ENCODE measurements at places on chromosomes 13 and 19.

GRCh38 chr13:37652596-37652995 lies 54.0 kb upstream of the POSTN start:
- no peak for DNase-seq

GRCh38 chr13:26280295-26280694 lies 26.4 kb downstream of the CDK8 start:
- DNase-seq = no peak

- no peak for DNase-seq
Observed at GRCh38 chr13:52713894-52714293, 25.7 kb downstream of the CNMD start.

GRCh38 chr19:1214299-1214861 lies 8.8 kb downstream of the STK11 start:
- DNase-seq = no peak

- DNase-seq = no peak
Observed at GRCh38 chr13:46747031-46747820, 49.7 kb downstream of the ESD start.

GRCh38 chr13:105814902-105815250 lies 720.6 kb downstream of the EFNB2 start:
- DNase-seq = no peak

DNA sequence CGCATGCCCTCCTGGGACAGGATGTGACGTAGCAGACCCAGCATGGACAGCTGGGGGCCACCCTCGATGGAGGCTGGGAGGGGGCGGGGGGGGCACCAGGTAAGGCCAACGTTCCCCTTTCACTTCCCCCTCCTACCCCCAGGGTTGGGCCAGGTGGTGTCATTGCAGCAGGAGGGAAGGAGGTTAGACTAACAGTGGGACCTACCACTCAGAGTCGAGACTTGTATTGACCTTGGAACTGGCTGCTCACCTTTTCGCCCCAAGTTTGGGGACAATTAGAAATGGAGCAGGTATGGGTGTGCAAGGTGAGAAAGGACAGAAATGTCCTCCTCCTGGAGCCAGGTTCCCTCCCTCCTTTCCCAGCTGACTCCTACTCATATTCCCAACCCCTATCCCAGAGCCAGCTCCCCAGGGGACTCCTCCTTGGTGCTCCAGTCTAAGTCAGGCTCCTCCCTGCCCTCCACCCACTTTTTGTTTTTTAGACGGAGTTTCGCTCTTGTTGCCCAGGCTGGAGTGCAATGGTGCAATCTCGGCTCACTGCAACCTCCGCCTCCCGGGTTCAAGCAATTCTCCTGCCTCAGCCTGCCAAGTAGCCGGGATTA lies 8.6 kb upstream of the SLC25A41 start:
- DNase-seq = no peak

DNA sequence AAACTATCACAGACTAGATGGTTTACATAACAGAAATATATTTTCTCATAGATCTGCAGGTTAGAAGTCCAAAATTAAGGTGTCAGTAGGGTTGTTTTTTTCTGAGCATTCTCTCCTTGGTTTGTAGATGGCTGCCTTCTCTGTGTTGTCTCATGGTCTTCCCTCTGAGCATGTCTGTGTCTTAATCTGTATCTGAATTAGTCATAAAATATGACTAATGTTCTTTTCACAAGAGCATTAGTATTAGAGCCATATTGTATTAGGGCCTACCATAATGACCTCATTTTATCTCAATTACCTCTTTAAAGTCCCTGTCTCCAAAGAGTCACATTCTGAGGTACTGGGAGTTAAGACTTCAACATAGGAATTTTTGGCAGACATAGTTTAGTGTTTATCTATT lies 77.2 kb upstream of the OBI1 start:
- DNase-seq = no peak

- DNase-seq = no peak
Observed at GRCh38 chr13:23686948-23687347, 116.7 kb downstream of the TNFRSF19 start.

DNA sequence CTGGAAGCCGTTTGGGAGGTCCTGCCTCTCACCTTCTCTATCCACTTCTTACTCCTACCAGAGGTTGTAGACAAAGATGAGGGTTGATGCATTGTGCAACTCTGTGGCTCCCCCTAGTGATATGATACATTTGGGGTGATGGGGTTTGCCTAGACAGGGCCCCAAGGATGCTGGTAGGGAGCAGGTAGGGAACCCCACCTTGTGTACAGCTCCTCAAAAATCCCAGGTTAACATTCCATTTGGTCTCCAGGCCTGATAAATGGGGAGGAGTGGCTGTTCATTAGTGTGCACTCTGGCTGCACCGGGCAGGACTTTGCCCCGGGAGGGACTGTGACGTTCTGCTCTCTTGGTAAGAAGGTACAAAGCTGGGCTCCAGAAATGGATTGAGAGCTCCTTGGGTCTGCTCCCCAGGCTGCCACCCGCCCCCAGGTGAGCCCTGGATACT lies 19.2 kb downstream of the SIGLEC8 start:
- no peak for DNase-seq

- no peak for DNase-seq
Observed at GRCh38 chr13:40562975-40563349, 103.5 kb downstream of the FOXO1 start.

- DNase-seq = no peak
Observed at GRCh38 chr13:61500176-61500575, 84.5 kb upstream of the PCDH20 start.

- DNase-seq = no peak
Observed at GRCh38 chr13:70817576-70817975, 709.3 kb upstream of the KLHL1 start.

DNA sequence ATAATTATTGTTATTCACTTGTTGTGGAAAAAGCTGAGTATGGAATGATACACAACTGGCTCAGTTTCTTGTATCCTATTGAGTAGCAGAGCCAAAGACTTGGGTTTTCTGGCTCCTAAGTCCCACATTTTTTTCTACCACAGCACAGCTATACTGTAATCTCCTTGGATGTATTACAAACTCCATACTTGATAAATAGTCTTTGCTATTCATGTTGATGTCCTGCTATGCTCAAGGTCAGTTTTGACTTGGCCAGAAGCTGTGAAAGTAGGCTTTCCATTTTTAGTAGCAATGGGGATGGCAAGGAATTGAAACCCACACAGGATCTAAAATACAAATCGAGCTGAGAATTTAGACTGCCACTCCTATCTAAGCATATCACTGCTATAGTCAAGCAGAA lies 79.1 kb downstream of the B3GLCT start:
- DNase-seq = no peak

DNA sequence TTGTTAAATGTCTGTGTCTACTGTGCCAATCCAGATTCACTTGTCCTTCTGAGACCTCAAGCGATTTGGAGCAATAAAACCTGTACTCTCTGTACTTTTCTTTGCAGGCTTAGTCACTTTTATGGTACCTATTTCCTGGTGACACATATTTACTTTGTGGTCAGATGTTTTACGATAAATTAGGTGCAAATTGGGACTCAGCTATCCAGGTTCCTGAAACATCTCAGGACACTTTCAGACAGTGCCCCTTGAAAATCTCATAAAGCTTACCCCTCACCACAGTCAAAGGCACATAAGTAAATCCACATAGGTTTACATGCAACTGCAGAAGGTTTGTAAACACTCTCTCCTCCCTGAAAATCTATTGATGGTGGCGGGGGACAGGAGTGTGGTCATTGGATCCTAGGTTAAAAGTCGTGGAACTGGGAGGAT lies 438.8 kb downstream of the EFNB2 start:
- no peak for DNase-seq

DNA sequence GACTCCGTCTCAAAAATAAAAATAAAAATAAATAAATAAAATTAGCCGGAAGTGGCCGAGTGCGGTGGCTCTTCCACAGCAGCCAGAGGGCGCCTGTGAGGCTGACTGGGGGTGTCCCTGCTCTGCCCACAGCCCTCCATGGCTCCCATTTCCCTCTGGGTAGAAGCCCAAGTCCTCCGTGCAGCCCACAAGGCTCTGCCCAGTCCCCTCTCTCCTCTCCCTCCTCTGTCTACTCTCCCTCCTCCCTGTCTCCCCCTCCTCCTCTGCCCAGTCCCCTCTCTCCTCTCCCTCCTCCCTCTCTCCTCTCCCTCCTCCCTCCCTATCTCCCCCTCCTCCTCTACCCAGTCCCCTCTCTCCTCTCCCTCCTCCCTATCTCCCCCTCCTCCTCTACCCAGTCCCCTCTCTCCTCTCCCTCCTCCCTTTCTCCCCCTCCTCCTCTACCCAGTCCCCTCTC lies 20.4 kb downstream of the MISP start:
- no peak for DNase-seq

- no peak for DNase-seq
Observed at GRCh38 chr19:1112268-1113029, 8.7 kb downstream of the GPX4 start.

GRCh38 chr19:14505488-14506239 lies 9.7 kb upstream of the GIPC1 start:
- no peak for DNase-seq

GRCh38 chr19:7500811-7501450 lies 12.1 kb upstream of the PEX11G start:
- peak; percentile 48 for DNase-seq

DNA sequence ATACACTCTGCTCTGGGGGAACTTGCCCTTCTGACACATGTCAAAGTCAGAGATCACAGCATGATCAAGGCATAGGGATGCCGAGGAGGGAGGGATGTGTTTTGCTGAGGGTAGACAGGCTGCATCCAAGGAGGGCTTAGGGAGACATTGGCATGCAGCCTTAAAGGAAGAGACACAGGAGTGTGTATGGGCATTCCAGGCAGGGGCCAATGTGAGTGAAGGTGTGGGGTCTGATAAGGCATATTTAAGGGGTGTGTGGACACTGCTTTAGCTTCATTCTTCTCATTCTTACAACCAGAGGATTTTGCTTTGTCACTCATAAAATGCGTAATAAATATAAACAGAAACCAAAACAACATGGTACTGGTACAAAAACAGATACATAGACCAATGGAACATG lies 193.4 kb downstream of the RGCC start:
- no peak for DNase-seq

GRCh38 chr13:36344886-36345437 lies 1.2 kb downstream of the SPART start:
- DNase-seq = no peak

DNA sequence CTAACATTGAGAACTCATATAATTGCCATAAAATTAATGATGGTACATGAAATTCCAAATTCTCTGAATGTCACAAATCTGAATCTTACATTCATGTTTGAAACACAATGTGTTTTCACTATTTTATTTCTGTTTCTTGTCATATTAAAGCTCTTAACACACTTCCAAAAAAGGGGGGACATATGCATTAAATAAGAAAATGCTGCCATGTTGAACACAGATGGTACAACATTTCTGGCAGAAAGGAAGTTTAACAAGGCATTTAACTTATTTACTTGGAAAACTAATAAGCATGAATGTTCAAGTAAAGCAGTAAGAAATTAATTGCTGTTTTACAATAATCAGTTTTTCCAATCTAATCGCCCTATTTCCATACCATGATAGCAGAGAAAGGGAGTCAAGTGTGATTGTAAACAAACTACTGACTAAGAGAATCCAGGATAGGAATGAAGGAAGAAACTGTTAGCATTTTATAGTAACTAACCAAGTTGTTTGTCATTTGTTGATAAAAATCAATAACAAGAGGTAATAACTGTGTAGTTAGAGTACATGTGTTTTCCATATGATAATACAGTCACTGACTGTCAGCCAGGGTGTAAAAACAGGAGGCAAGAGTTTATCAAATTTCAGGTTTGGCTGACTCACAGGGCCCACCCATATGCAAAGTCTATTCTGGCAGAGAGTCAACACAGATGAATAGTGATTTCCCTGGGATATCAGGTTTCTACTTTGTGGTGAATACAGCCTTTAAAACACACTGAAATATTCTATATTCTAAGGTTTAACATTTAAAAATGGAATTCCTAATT lies 5.7 kb upstream of the FOXO1 start:
- peak; percentile 38 for DNase-seq

- no peak for DNase-seq
Observed at GRCh38 chr19:498511-498891, 2.2 kb downstream of the MADCAM1 start.

- no peak for DNase-seq
Observed at GRCh38 chr19:8615024-8615423, 4.5 kb upstream of the ADAMTS10 start.

DNA sequence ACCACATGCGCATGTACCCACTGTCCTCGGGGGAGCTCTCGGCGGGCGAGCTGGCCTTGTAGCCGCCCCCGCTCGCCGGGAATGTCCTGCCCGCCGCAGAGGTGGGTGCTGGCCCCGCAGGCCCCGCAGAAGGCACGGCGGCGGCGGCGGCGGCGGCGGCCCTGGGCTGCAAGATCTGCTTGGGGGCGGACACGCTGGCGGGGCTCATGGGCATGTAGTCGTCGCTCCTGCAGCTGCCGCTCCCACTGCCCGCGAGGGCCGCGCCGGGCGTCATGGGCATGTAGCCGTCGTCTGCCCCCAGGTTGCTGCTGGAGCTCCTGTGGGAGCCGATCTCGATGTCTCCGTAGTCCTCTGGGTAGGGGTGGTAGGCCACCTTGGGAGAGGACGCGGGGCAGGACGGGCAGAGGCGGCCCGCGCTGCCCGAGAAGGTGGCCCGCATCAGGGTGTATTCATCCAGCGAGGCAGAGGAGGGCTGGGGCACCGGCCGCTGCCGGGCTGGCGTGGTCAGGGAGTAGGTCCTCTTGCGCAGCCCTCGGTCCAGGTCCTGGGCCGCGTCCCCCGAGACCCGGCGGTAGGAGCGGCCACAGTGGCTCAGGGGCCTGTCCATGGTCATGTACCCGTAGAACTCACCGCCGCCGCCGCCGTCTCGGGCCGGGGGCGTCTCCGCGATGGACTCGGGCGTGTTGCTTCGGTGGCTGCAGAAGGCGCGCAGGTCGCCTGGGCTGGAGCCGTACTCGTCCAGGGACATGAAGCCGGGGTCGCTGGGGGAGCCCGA lies 2.4 kb downstream of the IRS2 start:
- DNase-seq = no peak

- DNase-seq = no peak
Observed at GRCh38 chr19:47190167-47190727, 40.8 kb downstream of the BBC3 start.

DNA sequence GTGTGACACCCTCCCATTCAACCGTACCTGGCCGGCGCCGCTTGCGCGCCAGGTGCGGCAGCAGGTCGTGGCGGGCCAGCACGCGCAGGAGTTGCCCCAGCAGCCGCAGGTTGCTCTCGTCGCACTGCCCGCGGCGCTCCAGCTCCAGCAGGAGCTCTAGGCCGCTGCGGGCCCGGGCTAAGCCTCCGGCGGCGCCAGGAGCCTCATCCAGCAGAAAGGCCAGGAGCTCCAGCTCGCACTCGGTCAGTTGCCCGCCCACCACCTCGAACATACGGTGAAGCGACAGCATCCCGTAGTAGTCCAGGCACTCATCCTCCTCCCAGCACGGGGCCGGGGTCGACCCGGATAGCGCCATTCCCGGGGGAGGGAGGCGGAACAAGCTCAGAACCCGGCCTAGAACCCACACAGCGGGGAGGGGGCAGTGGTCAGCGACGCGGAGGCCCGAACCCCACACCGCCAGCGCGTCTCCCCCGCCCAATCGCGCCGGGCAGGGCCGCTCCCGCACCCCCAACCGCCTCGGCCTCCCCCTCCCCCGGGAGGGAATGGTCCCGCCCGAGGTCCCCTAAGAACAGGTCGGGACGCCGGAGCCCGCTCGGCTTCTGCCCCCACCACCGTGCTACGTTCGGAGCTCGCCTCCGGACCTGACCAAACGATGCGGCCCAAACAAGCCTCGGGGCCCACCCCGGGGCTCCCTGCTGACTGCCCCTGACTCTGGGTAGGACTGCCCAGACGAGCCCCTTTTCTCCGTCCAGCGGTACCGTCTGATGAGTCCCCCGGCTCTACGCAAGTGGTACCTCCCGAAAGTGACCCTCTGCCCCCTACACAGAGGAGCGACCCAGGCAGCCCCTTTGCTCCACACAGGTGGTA lies 591 bp downstream of the DEDD2 start:
- DNase-seq = no peak

All from NCI-H2107 (cell line).